ENCODE measurements at places on chromosomes 1 and 21.

DNA sequence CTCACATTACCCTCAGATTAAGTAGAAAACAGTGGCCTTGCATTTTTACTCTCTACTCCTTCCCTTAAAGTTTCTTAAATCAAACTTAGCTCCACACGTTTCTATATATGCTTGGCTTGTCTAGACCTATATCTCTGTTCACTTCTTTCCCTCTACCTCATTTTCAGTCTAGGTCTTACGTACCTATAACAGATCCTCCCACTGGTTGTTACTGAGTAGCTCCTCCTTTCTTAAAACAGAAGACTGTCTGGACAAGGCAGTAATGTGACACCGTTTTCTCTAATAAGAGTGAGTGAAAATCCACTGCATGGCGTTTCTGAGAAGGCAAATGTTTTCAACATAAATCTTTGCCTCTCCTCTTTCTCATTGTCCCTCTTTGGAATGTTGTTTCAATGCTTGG lies 211.7 kb upstream of the POGK start:
- no peak for DNase-seq

DNA sequence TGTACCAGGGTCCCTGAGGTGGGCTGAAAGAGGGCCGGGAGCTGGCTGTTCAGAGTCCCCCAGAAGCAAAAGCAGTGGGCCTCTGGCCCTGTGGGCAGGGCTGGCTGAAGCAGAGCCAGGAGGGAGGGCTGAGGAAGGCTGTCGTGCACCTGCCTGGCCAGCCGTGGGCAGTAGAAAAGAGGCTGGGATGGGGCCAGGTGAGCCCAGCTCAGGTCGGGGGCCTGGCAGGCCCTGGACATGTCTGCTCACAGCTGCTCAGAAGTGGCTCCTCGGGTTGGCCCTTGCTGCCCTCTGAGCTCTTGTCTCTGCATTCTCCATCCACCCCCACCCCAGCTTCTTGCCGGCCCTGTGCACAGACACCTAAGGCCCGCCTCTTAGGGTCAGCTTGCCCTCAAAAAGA lies 60.0 kb downstream of the TCP10L start:
- DNase-seq, result no peak

DNA sequence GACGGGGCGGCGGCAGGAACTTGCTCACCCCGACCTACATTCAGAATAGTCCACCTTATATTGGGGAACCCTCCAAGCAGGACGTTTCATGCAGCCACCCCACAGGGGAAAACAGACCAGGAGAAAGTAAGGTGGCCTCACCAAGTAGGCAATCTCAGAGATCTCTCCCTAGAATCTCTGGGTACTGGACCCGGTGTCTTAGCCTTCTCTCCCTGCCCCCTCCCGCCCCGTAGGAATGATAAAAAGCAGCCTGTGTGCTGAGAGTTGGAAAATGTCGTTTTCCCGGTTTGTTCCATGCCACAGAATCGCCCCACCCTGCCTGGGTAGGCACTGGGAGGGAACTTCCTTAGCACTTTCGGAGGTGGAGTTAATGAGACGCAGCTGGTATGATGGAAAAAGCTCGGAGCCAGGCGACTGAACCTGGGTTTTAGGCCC lies 789 bp upstream of the PTPN14 start:
- DNase-seq, result no peak

DNA sequence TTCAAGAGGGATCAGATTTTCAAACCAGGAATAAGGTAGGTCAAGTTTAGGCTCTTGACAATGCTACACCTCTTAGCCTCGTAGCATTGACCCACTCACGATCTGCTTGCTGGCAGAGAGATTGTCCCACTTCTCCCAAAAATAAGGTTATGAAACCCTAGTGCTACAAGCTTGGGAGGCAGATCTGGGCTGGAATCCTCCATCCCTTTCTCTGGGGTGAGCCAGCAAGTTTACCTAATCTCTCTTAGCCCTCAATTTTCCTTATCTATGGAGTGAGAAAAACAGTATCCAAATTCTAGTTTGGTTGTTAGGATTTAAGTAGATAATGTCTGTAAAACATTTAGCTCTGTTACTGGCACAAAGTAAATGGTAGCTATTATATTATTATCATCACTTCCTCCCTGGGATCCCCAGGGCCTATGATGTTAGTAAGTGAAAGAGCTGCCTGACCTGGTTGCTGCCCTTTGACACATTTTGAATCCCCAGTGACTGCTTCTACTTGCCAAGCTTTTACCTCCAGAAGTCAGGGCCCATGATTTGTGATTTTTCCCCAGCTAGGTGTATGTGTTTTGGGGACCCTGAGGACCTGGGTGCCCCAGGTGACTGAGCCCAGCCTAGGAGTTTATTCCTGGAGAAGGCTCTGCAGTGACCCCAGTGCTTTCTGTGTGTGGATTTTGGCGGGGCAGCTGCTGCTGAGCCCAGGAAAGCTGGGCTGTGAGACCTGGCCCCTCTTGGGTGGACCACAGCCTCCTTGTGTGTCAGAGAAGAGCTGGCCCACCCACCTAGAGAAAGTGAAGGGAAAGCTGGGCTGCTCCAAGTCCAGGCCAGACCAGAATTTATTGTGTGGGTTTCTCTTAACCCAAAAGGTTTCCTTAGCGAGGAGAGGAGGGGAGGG lies 48.2 kb upstream of the VANGL1 start:
- DNase-seq, result no peak

- no peak for DNase-seq
Measured at GRCh38 chr21:41170442-41170841, 2.5 kb downstream of the BACE2 start.

DNA sequence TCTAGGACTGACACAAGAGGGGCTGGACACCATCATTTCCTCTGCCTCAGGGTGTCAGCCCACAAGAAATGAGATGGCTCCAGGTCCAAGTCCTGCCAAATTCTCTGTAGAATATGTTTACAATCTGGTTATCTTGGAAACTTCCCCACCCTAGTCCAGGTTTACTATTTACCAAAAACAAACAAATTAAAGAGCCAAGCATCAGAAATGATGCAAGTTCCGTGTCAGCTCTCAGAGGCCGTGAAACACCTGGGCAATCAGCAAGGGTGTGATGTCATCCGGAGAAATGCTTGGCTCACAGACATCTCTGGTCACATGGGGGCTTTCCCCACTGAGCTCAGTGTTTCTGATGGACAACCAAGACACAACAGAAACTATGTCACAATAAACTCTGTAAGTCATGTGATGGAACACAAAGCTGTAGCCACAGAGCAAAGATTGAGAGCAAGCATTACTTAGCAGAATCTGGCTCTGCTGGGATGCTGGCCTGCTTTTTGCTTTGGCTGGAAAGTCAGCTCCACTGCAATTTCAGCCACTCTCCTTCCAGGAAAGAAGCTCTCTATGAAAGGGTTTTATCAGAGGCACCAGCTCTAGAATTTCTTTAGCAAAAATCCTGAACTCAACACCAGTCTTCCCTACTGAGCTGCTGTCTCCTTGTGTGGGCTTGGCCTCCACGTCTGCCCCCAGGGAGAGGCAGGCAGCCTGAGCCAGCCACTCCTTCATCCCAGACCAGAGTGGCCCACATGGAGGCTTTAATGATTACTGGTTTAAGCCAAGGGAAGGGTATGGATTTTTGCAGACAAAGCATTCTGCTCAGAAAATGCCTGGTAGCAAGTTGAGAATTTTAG lies 55.9 kb downstream of the NENF start:
- DNase-seq, result peak; percentile 97

GRCh38 chr1:14347776-14348175 lies 250.7 kb upstream of the KAZN start:
- no peak for DNase-seq

DNA sequence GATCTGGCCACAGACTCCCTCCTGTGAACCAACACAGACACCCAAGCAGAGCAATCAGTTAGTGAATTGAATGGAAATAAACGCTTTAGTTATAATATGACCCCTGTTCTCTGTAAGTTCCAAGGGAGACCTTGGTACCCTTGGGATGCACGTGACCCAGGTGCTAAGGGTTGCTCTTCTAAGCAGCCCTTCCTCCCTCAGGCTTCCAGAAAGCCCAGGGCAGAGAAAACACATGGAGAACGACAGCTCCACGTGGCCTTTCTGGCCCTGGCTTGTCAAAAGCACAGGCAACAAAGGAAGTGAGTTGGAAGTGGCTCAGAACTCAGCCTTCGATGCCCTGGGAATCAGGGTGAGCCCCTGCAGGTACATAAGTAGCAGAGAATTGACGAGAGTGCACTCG lies 57.4 kb downstream of the LACTBL1 start:
- DNase-seq, result no peak

DNA sequence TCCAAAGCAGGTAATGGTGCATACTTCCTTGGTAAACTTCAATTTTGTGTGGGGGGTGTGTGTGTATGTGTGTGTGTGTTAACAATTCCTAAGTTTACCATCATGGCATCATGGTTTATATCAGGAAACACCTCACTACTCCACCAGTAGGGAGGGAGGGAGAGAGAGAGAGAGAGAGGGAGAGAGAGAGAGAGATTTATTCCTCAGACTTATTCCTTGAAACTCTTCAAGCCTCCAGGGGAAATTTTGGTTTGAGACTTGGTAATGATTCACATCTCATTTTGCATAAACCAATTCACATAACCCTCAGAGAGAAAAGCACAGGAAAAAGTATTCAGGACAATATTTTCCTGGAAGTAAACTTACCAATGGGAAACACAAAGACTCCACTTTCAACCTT lies 115.0 kb downstream of the TTLL7 start:
- no peak for DNase-seq

- DNase-seq, result no peak
Measured at GRCh38 chr1:91701472-91701869, 184.5 kb downstream of the TGFBR3 start.

DNA sequence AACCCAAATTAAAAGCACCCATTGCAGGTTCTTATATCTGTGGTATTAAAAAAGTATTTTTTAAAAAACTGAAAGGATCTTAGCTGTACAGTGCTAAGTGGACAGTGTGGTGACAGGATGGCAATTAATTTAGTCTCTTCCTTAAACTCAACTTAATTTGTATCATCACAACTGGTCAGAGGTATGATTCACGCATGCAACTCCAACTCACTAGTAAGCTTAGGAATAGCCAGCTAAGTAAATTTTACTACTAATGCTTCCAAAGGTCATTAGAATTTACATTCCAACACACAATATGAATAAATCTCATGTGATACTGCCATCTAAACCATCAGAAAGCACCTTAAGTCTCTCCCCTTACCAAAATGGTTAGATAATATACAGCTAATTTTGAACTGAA lies 35.4 kb downstream of the ENAH start:
- DNase-seq, result no peak

GRCh38 chr1:175278734-175279116 lies 86.1 kb upstream of the KIAA0040 start:
- no peak for DNase-seq

- no peak for DNase-seq
Measured at GRCh38 chr1:151314137-151314875, 12.9 kb downstream of the PI4KB start.

- no peak for DNase-seq
Measured at GRCh38 chr1:160888926-160889325, 3.9 kb upstream of the ITLN1 start.

- peak; percentile 74 for DNase-seq
Measured at GRCh38 chr1:21508580-21509350, 458 bp upstream of the ALPL start.

DNA sequence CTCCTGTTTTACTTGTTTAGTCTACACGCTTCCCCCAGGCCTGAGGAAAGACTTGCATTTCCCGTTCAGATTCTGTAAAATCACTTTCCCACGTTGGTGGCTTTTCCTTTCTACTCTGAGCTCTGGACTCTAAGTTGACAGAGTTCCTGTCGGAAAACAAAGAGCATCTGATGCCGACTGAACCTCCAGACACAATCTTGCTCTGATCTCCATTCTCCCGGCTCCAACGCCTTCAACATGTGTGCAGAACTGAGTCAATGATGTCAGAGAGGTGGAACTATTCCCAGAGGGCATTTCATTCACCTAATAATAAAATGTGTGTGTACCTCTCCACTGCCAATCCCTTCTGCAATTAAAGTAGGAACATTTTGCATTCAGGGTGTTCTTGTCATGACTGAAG lies 147.7 kb downstream of the MIS18A start:
- DNase-seq, result no peak

- no peak for DNase-seq
Measured at GRCh38 chr1:214022810-214023425, 35.1 kb downstream of the PROX1 start.

GRCh38 chr1:30976143-30976542 lies 67.6 kb upstream of the SDC3 start:
- peak; percentile 77 for DNase-seq

DNA sequence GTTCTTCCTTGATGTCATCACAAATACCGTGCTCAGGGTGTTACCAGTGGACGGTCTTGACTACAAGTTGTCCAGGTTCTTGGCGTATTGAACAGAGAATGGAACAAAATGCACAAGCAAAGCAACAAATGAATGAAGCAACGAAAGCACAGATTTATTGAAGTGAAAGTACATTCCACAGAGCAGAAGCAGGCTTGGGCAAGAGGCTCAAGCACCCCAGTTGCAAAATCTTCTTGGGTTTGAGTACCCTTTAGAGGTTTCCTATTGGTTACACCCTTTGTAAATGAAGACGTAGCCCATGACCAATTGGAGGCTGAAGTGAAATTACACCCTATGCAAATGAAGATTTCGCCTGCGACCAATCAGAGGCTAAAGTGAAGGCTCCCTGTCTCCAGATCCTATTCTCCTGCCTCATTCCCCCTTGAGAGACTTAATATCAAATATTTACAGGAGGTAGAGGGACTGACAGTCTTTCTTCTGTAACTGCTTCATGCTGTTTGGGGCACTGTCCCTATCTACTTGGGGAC lies 38.3 kb downstream of the YY1AP1 start:
- DNase-seq, result peak; percentile 46

- DNase-seq, result peak; percentile 60
Measured at GRCh38 chr1:110916669-110917306, 43.8 kb downstream of the CD53 start.

- no peak for DNase-seq
Measured at GRCh38 chr1:5746611-5747425, 245.4 kb downstream of the NPHP4 start.

DNA sequence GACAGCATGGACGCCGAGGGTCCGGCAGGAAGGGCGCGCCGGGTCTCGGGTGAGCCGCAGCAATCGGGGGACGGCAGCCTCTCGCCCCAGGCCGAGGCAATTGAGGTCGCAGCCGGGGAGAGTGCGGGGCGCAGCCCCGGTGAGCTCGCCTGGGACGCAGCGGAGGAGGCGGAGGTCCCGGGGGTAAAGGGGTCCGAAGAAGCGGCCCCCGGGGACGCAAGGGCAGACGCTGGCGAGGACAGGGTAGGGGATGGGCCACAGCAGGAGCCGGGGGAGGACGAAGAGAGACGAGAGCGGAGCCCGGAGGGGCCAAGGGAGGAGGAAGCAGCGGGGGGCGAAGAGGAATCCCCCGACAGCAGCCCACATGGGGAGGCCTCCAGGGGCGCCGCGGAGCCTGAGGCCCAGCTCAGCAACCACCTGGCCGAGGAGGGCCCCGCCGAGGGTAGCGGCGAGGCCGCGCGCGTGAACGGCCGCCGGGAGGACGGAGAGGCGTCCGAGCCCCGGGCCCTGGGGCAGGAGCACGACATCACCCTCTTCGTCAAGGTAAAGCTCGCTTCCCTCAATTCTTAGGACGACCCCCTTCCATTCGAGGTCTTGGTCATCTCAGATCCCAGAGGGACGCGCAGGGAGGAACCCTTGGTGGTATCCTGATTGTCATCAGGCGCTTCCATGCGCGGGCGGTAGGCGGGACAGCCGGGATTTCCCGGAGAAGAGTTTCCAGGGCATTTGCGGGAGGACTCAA lies 1.6 kb downstream of the CLIC6 start:
- peak; percentile 30 for DNase-seq

GRCh38 chr1:240258910-240259309 lies 167.2 kb downstream of the FMN2 start:
- DNase-seq, result no peak

- DNase-seq, result no peak
Measured at GRCh38 chr1:154835531-154836324, 34.4 kb downstream of the KCNN3 start.
